ENCODE measurements at places on chromosomes 7 and 10.

- DNase-seq: no peak
Measured at GRCh38 chr7:338295-339061, 48.5 kb downstream of the FOXL3 start.

- DNase-seq: no peak
Measured at GRCh38 chr10:71971311-71971731, 7.1 kb downstream of the CHST3 start.

- DNase-seq: no peak
Measured at GRCh38 chr10:103153302-103154197, 39.5 kb downstream of the NT5C2 start.

GRCh38 chr7:4066626-4067475, 615.2 kb upstream of the FOXK1 start:
- no peak for DNase-seq

DNA sequence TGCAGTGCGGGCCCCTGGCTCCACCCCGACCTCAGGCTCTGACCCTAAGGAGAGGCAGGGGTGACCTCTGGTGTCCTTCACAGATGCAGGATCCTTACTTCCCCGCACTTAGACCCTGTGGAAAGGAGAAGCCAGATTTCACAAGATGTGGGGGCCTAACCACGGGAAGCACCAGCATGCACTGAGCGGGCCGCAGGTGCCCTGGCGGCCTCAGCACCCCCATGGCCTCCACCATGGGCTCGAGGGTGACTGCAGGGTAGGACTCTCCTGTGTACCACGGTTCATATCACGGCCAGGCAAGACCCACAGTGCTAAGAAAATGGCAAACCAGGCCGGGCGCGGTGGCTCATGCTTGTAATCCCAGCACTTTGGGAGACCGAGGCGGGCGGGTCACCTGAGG, 410.0 kb upstream of the FOXK1 start:
- DNase-seq: no peak

DNA sequence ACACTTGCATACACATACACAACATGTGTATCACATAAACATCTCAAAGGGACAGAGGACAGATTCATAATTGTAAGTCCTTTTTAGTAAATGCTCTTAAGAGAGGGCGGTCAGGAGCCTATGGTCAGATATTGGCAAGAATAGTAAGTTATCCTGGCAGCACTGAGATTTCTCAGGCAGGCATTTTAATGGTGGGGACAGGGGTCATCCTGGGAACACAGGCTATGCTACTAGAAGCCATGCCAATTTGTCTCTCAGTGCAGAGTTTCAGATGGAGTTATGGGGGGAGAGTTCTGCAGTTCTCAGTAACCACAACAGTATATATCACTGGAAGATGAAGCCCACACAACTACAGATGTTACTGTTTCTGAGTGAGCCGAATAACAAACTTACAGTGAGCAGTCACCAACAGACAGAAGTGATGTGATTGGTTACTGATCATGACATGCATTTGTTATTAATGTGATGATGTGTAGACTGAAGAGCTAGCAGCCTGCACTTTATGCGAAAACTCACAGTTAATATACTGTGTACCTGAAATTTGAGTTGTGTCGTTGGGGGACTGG, 16.4 kb downstream of the ZNF487 start:
- DNase-seq: no peak

DNA sequence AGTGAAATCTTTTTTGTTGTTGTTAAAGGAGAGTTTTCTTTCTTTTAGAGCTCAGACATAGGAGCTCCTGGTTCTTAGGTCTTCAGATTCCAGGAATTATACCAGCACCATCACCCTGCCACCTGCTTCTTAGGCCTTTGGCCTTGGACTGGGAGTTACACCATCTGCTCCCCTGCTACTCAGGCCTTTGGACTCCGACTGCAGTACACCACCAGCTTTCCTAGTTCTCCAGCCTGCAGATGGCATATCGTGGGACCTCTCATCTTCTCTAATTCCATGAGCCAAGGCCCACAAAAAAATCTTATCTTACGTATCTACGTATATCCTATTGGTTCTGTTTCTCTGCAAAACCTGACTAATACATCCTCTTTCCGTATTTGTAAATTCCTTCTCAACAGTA, 5.1 kb upstream of the TACC2 start:
- DNase-seq: no peak

GRCh38 chr10:52442576-52442975, 128.5 kb downstream of the DKK1 start:
- DNase-seq: no peak

DNA sequence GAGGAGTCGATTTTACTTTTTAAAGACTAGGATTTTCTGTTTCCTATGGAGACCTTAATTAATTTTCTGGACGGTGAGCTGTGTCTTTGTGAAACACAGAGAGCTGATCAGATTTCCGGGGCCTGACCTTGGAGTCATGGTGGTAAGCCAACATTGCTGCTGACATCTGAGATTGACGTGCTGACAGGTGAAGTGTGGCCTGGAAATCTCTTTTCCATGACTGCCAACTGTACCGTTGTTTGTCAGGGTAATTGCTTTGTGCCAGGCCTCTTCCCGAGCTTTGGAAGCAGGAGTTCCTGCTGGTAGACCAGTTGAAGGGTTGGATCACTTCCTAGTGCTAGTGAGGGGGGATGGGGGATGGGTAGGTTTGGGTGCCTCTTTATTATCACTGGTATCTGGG, 71.2 kb downstream of the ADRA2A start:
- no peak for DNase-seq

GRCh38 chr10:81027706-81028105, 490.0 kb downstream of the SH2D4B start:
- no peak for DNase-seq

GRCh38 chr10:27225011-27225590, 15.5 kb downstream of the ACBD5 start:
- no peak for DNase-seq

- DNase-seq: no peak
Measured at GRCh38 chr10:47023237-47024045, 112.2 kb downstream of the PTPN20 start.

GRCh38 chr10:67722113-67722512, 26.1 kb upstream of the CTNNA3 start:
- no peak for DNase-seq

- DNase-seq: no peak
Measured at GRCh38 chr7:140521421-140521820, 42.1 kb upstream of the MKRN1 start.

GRCh38 chr10:104273899-104274575, 5.1 kb downstream of the GSTO2 start:
- no peak for DNase-seq

DNA sequence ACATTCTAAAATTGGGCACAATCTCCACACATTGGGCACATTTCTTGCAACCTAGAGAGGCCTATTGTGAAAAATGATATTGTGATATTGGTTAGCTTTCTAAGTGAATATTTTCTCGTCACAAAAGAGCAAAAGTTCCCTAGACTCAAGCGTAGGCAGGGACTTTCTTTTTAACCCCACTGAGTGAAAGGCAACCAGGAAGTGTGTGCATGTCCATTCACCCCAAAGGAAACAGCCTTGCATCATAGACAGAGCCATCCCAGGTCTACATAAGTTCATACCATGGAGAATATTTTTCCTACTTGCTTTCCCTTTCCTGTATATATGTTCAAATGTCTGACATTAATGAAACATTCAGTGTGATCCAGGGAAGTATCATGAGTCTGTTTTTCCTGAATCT, 84.2 kb upstream of the AGBL3 start:
- no peak for DNase-seq

DNA sequence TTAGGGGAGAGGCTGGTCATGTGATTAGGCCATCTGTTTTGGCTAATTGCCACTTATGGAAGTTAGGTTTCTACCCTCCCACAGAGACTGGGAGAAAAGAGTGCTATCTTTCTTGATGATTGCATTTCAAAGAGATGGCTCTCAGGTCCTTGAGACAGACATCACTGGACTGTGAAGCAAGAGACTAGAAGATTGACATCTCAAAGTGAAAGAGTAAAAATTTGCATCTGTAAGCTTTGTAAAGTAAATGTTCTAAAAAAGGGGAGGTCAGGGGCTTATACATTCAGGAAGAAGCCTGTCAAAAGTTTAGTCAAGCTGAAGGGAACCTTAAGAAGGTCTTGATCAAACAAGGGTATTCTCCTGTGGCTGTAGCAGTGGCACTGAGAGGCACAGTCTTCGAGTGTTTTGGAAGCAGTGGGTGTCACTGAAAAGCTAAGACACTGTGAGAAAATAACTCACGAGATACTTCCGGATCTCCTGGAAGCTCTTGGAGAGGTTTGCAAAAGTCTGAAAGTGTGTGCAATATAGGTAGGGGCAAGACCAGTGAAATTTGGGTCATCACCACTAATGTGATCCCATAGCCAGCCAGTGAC, 342.1 kb downstream of the PHF14 start:
- no peak for DNase-seq

- no peak for DNase-seq
Measured at GRCh38 chr7:107394831-107395230, 75.0 kb upstream of the GPR22 start.

GRCh38 chr7:116492654-116493109, 6.9 kb upstream of the CAV2 start:
- DNase-seq: no peak

DNA sequence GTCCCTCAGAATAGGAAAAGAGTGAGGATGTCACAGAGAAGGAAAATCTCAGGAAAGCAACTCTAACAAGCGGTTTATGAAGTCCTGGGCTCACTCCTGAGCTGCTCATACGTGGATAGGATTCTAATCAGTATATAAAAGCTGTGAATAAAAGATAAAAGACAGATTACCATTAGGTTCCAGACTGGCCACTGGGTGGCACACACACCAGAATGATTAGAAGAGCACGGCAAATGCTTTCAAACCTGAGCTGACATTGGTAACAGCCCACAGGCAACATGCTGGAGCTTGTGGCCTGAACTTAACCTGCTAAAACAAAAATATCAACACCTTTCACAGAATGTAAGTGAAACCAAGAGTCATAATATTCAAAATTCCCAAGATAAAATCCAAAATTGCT, 370.8 kb downstream of the GRID1 start:
- DNase-seq: no peak

DNA sequence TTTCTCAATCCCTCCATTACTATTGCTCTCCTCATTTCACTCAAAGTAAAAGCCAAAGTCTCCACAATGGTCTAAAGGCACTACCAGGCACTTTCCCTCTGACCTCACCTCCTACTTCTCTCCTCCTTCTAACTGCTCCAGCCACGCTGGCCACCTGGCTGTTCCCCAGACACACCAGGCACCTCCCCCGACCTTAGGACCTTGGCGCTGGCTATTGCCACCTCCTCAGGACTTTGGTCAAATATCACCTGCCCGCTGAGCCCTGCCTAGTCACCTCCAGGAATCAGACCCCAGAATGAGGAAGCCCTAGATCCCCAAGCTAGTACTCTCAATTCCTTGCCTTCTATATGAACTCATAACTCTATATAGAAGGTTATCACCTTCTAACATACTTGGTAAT, 66.2 kb upstream of the STEAP1B start:
- DNase-seq: no peak

- no peak for DNase-seq
Measured at GRCh38 chr7:27579565-27579964, 83.1 kb downstream of the HIBADH start.

DNA sequence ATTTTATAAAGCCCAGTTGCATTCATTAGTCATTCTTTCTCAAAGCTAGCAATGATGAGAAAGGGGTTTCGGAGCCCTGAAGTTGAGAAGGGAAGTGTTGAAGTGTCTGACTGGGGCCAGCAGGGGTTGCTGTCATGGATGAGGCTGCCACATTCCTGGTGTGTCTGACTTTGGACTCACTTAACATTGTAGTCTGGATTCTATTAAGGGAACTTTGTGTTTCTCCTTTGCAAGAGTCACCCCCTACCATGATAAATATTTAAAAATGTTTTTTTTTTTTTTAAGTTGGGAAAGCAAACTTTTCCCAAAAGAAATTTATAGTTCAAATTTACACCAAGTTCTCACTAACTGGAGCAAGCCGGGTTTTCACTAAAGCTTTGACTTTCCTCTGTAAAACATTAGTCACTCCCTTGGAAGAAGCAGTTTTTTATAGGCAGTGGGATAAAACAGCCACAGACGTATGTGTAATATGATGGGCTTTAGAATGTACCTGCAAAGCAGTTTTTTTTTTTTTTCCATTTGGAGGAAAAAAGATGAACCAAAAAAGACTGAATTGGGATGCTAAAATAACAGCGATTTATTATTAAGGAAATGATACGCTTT, 243.6 kb downstream of the TWIST1 start:
- no peak for DNase-seq

DNA sequence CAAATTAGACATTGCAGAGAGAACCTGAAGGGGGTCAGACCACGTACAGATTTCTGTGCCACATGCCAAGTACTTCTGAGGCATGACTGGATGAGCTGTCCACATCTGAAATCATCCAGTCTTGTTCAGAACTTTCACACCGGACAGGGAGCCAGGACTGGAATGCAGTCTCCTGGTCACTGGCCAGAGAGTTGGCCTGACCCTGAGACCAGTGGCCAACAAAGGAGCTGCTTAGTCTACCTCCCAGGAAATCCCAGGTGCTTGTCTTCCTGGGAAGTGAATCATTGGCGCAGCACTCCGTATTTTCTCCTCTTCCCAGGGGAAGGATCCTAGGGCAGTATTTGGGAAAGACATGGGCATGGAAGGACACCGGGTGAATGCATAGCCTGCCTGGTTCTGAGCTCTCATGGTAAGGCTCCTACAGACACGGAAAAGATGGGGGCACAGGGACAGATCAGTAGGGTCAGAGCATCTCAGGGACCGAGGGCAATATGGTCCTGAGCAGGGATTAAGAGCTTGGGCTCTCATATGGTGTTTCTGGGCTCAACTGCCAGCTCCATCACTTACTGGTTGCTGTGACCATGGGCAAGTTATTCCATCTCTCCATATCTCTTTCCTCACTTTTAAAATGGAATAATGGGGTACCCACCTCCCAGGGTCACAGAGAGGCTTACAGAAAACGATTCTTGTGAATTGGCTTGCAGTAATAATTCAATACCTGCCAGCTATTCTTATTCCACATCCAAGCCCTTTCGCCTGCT, 1.3 kb upstream of the SCD start:
- no peak for DNase-seq

- DNase-seq: no peak
Measured at GRCh38 chr10:105538874-105539273, 897.8 kb downstream of the SORCS3 start.

DNA sequence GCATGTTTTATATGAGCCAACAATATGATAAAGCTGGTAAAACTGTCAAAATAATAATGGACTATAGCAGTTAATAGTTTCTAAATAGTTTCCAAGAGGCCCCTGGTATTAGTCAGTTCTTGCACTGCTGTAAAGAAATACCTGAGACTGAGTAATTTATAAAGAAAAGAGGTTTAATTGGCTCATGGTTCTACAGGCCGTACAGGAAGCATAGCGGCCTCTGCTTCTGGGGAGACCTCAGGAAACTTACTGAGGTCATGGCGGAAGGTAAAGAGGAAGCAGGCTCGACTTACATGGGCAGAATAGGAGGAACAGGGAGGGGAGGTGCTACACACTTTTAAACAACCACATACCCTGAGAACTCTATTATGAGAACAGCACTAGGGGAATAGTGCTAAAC, 104.6 kb downstream of the PPP1R9A start:
- DNase-seq: no peak
